ENCODE measurements at places on chromosomes 1 and 21.

GRCh38 chr1:33337441-33337840 lies 16.5 kb upstream of the A3GALT2 start:
- no peak for DNase-seq

DNA sequence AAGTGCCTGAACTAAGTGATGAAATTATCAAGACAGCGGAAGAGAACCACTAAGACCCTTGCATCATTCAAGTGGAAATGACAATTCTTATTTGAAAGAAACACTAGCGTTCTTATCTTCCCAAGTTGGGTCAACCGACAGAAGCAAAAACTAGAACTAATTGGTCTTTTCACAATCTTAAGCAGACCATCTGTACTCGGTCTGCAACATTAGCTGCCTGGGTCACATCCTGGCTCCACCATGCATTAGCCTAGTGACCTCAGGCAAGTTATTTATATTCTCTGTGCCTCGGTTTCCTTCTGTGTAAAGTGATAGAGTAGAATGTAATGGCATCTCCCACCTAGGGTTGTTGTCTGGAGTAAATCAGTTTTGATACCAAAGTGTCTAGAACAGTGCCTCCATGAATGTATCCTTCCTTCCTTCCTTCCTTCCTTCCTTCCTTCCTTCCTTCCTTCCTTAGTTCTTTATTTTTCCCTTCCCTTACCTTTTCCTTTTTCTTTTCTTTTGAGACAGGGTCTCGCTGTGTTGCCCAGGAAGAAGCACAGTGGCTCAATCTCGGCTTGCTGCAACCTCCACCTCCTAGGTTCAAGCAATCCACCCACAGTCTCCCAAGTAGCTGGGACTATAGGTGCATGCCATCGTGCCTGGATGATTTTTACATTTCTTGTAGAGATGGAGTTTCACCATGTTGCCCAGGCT lies 6.0 kb downstream of the COLGALT2 start:
- no peak for DNase-seq

GRCh38 chr1:154801234-154802011 lies 68.7 kb downstream of the KCNN3 start:
- no peak for DNase-seq

GRCh38 chr1:211305044-211305443 lies 21.6 kb upstream of the TRAF5 start:
- DNase-seq: no peak

DNA sequence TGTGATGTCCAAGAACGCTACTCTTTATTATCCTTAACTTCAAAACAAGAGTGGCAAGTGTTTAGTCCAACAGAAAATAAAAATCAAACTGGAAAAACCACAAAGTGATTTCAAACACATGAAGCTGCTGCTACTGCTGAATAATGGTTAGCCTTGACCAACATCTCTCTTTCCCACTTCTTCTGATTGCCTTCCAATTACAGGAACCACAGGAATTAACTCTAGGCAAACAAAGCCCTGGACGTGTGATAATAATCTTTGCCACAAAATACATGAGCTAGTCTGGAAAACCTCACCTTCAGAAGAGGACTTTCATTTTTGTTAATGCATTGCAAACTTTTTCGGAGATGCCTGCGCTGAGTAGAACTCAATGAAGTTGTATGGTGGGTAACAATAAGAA lies 48.6 kb upstream of the COL11A1 start:
- no peak for DNase-seq

- no peak for DNase-seq
Observed at GRCh38 chr1:159535907-159536306, at the start of gene OR10J5. Gene OR10J5, minus strand, starts transcription at chr1:159536007. Its CDS starts 0 bp downstream, at chr1:159536007.

- DNase-seq: no peak
Observed at GRCh38 chr21:37912616-37913015, 3.6 kb downstream of the KCNJ6 start.

DNA sequence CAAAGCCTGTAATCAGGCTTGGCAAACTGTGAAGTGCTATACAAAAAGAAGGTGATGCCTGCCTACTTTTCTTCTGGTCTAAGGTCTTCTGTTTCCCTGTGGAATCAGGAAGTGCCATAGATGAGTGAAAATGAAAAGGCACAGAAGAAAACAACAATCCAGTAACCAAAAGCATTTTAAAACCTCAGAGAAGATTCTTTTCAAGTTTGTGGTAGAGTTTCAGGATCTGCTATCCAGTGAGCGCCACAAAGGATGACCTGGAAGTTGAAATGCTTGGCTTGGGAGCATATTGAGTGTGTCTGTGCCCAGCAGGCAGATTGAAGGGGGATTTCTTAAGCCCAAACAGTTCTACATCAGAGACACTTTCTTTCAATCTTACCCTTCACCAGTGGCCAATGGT lies 272.2 kb downstream of the PAPPA2 start:
- no peak for DNase-seq

DNA sequence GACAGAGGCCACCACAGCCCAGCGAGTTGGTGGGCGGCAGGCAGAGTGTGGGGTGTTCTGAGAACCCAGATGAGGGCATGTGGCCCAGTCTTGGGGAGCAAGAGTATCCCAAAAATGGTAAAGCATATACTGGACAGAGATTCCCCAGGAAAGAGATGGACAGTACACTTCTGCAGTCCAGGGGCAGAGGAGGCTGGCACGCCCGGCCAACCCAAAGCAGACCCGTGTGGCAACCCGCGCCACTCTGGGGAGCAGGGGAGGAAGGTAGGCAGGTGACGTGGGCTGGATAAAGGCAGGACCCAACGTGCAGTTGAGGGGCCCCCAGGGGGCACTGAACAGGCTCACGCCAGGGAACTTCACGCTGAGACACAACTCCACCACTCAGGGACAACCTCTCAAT lies 46.4 kb upstream of the RIPK4 start:
- no peak for DNase-seq

DNA sequence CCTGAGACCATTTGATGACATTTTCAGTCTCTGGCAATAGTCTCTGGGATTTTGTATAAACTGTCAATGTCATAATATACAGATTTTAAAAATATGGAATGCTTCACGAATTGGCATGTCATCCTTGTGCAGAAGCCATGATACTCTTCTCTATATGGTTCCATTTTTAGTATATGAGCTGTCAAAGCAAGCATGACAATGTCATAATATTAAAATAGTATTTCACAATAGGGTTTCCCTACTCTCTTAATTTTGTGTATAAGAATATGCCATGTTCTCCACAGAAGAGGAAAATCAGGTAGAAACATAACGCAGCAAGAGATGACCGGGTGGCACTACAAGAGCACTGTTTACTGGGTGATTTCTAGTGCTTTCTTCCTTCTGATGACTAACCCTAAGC lies 8.3 kb upstream of the DIPK1A start:
- no peak for DNase-seq

DNA sequence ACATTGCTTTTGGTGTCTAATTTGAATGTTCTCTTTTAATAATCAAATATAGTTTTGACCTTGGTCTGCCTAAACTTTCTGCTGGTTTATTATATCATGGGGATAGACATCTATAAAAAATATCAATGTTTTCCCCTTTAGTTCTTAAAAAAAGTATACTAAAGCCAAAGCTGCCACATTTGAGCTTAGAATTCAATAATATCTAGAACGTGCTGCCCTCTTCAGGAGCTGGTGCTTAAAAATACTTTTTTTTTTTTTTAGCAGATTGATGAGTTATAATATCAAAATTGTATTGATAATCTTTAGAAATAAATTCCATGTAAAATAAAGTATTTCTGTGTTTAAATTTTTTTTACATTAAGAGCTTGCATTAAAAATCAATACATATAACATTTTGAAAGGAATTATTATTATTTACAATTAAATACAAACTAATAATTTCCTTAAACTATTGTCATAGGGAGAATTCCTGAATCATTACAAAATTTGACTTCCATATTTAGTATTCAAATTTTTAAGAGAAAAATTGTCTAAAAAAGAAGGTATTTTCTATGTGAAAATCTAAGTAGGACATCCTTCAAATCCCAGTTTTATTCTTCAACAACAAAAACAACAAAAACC lies 40.1 kb upstream of the ADGRL2 start:
- no peak for DNase-seq

- no peak for DNase-seq
Observed at GRCh38 chr1:235867903-235868469, 1.3 kb upstream of the LYST start.

DNA sequence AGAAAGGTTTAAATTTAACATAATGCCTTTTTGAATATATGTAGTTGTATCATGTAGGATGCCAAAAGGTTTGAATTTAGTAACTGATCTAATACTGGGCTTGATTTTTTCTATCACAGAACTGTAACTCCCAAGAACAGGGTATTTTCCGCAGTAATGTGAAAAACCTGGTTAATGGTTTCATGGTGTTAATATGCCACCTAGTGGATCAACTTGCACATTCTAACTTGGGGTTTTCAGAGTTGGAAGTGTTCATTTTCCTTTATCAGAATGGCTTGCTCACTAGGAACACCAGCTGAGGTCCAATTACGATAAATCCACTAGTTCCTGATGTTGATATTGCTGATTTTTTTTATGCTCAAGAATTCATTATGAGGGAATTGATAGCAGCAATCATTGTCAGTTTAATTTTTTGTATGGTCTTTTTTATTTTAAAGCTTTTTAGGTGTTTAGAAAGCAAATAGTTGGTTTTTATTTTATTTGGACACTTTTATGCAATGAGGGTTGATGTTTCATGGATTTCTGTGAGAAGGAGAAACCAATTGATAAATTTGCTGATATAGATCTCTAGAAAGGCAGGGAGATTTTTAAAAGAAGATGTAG lies 157.2 kb downstream of the PLA2G4A start:
- no peak for DNase-seq

GRCh38 chr1:112937070-112937469 lies 18.9 kb downstream of the SLC16A1 start:
- no peak for DNase-seq

GRCh38 chr1:17119076-17119772 lies at the start of gene PADI2:
Gene PADI2, minus strand, starts transcription at chr1:17119451. Its CDS starts 80 bp downstream, at chr1:17119371.
- DNase-seq: peak; percentile 54

GRCh38 chr1:86357796-86358195 lies 38.3 kb downstream of the ODF2L start:
- no peak for DNase-seq

GRCh38 chr1:156860628-156861423 lies at the start of gene NTRK1:
Gene NTRK1, plus strand, starts transcription at chr1:156860865. Its CDS starts 70 bp downstream, at chr1:156860935.
- peak; percentile 38 for DNase-seq

DNA sequence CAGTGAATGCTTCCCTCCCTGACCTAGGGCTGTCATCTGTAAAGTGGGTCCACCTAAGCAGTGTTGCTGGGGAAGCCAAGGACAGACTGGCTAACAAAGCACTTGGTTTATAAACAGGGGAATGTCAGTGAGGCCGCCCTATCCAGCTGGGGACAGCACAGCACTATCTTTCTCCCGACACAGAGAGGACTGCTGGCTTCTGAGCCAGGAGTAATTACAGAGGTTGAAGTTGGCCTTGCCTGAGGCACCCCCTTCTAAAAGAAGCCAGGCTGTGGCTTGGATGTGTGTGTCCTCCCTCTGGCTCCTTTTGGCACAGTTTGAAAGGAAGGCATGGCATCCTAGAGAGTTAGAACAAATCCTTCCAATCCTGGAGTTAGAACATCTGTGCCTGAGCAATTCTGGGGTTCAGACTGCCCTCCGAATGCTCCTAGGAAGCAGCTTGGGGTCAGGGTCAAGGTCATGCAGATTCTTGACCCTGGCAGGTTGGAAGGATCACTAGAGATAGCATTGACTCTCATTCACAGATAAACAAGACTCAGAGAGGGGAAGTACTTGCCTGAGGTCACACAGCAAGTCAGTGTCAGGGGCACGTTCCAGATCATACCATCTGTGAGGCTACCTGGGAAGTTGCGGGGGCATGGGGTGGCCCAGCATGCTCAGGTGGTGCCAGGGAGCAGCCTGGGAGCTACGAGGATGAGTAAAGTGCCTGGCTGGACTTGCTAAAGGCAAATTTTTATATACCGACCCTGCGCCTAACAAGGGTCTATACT lies 1.3 kb upstream of the LDLRAP1 start:
- no peak for DNase-seq

DNA sequence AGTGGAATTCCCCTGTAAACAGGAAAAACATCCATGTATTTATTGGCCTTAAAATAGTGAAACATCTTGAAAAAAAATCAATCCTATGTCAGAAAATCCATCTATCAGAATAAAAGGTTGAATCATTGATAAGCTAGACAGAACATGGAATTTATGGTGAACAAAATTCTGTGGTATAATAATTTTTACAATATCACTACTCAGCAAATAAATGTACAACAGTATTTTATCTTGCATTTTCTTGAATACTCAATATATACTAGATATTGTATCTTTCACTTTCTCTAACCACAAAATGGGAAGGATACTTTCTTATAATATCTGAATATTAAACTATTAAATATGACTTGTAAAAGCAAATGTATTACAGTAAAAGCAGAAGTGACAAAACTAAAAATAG lies 5.7 kb upstream of the UBE4B start:
- DNase-seq: no peak

DNA sequence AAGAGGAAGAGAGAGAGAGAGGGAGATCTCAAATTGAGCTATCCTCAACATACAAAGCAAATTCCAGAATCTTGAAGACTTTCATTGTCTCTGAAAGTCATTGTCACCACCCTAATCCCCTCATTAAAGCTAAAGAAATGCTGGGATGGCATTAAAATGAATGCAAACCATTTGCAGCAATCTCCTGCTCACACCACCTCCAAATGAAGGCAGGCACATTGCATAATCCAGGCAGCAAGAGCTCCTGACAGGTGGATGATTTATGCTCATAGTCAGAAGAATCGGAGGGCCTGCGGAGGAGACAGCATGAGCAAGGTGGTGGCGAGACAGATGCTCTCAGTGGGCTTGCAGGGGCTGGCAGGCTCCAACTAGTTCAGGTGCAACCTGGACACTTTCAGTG lies 90.2 kb downstream of the ESRRG start:
- no peak for DNase-seq

- DNase-seq: no peak
Observed at GRCh38 chr1:53606197-53606596, 132.8 kb downstream of the GLIS1 start.

- no peak for DNase-seq
Observed at GRCh38 chr1:171583591-171584201, 38.3 kb upstream of the MYOCOS start.

GRCh38 chr1:240363315-240363714 lies 248.6 kb downstream of the GREM2 start:
- DNase-seq: no peak
